ENCODE measurements at places on chromosomes 6 and 20. TPM values are rescaled to one million over a fixed set of nuclear protein-coding genes. Genes with fewer than 3 reads are reported as not detected.

PTGIS gene
- total RNA-seq: 0.05 TPM

ERVFRD-1 gene
- not detected for total RNA-seq

C20orf202 gene
- total RNA-seq: not detected

HM13 gene
- total RNA-seq: 109 TPM

OR2B3 gene
- total RNA-seq: not detected
